Fibroblast of upper back skin (primary cell): ENCODE measurements at places on chromosomes 5 and 9.

- DNase-seq, result peak; percentile 85
Observed at GRCh38 chr9:7606591-7606990, 193.0 kb downstream of the DMAC1 start.

DNA sequence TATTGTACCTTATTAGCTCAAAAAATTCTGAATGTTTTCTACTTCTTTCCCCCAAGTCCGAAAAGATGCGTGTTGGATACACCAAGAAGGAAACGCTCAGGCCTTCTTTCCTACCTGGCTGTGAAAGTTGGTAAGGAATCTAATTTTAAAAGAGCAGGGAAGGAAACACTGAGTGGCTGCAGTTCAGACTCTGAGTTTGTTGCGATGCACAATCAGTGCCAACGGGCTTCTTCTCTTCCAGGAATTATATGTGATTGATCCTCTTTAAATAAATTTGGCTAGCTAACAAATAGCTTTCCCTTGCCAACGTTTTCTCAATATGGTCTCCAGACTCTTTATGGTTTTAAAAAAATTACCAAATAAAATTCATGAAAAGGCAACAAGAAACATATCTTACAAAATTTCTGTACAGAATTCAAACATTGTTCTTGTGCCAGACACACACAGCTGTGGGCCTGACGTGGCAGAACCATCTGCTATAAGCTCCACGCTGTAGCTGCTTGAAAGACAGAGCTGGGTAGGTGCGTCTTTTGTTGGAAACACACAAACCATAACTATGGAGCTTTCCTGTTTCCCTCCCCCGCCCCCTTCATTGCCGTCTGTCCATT lies 493.1 kb downstream of the ZNF608 start:
- no peak for DNase-seq

DNA sequence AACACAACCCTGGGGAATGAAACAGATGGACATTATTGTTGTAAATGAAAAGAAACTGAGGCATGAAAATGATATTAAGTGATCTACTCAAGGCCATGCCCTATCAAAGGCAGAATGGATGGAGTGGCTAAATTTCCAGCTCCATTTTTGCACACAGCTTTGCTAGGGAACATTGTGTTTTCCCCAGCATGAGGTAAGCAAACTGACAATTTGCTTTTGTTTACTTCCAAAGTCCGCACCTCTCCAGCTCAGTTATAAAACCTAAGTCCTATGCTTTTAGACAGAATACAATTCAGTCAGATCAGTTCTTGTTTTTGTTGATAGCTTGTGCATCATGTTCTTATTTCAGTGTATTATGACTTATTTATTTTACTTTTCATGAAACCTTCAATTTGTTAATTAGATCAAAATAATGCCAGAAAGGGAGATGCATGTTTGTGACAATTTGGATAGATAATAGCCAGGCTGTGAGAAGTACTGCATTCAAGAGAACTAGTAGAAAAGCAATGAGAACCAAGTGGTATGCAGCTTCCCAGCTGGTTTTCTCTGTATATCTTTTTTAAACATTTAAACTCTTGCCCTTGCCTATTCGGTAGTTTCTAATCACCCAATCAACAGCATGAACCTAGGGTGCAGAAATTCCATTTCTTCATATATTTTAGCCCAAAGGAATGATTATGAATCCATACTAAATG lies 380.8 kb downstream of the SPATA31D1 start:
- DNase-seq, result no peak

GRCh38 chr5:150022681-150023080 lies 22.1 kb downstream of the HMGXB3 start:
- DNase-seq, result no peak

GRCh38 chr9:33818847-33819500 lies 2.0 kb downstream of the UBE2R2 start:
- peak; percentile 25 for DNase-seq

- DNase-seq, result no peak
Observed at GRCh38 chr9:136516191-136516654, 29.6 kb downstream of the NOTCH1 start.

GRCh38 chr9:120924698-120925534 lies 1.7 kb downstream of the TRAF1 start:
- no peak for DNase-seq

- no peak for DNase-seq
Observed at GRCh38 chr9:4614627-4615026, 47.5 kb upstream of the PLPP6 start.

- no peak for DNase-seq
Observed at GRCh38 chr5:33764786-33765185, 127.0 kb downstream of the ADAMTS12 start.

- no peak for DNase-seq
Observed at GRCh38 chr5:40429258-40430100, 250.2 kb upstream of the PTGER4 start.

GRCh38 chr9:125418404-125418803 lies 156.8 kb downstream of the GAPVD1 start:
- no peak for DNase-seq

GRCh38 chr5:93511445-93511844 lies 69.6 kb downstream of the NR2F1-AS1 start:
- DNase-seq, result no peak

GRCh38 chr9:94833802-94834201 lies 107.3 kb downstream of the AOPEP start:
- DNase-seq, result no peak

- DNase-seq, result no peak
Observed at GRCh38 chr9:69834056-69834455, 13.4 kb downstream of the CFAP95 start.

DNA sequence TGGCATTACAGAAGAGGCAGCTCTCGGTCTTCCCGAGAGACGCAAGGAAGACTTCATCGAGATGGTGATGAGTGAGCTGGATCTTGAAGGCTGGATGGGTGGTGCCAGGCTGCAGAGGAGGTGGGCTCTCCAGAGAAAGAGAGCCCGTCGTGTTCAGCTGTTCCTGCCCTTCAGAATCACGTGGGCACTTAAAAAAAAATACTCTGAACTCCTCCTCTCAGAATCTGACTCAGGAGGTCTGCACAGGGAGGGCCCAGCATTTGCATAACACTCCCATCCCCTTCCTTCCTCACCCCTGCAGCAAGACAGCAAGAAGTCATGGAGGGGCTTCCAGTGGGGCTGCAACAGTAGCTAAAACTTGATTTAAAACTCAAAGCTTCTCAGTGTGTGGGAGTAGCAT lies 203.0 kb downstream of the ATPSCKMT start:
- DNase-seq, result no peak

GRCh38 chr5:97164846-97165245 lies 18.2 kb downstream of the RIOK2 start:
- peak; percentile 11 for DNase-seq

GRCh38 chr9:121997791-121998190 lies 95.3 kb downstream of the TTLL11 start:
- peak; percentile 42 for DNase-seq

DNA sequence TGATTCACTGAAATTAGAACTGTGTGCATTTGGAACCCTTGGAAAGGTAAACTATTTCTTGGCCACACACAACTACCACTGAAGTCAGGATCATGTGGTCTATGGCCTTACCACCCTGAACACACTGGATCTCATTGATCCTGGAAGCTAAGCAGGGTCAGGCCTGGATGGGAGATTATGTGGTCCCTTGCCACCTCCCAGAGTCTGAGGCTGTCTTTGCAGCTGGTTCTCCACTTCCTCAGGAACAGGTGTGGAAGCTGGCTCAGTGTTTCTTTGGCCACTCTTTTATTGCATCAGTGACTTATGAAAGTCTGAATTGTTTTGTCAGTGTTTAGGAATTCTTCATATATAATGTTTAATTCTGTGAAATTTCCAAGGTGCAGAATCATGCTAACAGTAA lies 89.2 kb downstream of the TEK start:
- peak; percentile 51 for DNase-seq

DNA sequence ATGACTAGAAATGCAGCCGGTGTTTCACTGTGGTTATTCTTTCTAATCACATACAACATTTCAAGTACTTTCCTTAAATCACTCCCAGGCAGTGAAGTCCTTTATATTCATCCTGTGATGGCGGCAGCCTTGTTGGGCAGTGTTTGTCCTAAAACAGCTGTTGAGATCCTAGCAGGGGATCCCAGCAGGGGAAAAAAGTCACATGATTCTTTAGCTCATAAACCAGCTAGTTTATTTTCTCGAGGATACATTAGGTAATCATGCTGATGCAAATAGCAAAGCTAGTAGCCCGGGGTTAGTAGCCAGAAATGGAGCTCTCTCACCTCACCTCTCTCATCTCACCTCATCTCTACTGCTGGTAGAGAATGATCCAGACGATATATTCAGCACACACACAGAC lies 70.5 kb downstream of the FOXD1 start:
- DNase-seq, result peak; percentile 38

GRCh38 chr5:127536687-127537086 lies 19.2 kb downstream of the PRRC1 start:
- DNase-seq, result no peak

DNA sequence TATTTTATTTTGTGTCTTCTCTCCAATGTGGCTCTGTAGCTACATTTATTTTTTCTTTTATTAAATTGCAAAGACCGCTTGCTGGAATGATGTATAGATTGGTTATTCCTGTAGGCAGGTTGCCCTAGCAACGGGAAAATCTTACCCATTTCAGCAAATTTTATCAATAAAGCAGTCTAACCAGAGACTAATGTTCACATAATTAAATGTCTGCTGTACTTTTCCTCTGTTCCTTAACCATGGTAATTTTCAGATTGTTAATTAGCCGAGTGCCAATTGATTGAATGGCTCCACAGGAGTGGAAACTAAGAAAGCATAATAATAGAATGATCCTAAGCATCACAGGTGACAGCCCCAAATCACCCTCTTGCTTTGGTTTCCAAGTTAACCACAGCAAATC lies 134.8 kb downstream of the BASP1 start:
- DNase-seq, result no peak

DNA sequence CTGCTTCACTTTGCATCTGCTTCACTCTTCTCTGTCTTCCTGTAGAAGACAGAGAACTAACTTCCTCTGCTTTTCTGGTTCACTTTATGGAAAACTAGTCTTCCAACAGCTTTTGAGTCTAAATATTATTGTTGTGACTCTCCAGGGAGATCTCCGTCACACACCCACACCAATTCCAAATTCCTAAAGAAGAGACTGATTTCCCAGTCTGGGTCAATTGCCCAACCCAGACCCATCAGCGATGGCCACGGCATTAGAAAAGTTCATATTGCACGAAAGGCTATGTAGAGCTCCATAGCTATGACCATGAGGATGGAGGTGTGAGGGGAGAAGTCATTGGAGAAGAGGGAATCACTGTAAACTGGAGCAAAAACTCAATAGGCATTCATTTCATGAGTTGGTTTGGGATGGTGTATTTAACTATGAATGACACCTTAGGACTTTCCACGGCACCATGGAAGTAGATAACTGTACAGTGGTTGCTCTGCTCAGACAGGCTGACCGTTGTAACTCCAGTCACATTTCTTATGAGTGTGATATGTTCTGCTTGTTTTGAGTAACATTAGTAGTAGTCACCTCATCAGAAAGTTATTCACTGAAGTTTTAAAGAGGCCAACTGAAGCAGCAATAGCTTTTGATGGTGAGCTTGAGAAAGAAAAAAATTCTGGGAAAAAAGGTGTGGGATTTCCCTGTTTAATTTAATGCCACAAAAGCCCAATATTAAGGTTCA lies 78.1 kb upstream of the MAMDC2 start:
- DNase-seq, result no peak

GRCh38 chr9:14511452-14511851 lies 181.8 kb downstream of the ZDHHC21 start:
- no peak for DNase-seq

- peak; percentile 71 for DNase-seq
Observed at GRCh38 chr9:18114559-18115475, 359.1 kb upstream of the ADAMTSL1 start.

DNA sequence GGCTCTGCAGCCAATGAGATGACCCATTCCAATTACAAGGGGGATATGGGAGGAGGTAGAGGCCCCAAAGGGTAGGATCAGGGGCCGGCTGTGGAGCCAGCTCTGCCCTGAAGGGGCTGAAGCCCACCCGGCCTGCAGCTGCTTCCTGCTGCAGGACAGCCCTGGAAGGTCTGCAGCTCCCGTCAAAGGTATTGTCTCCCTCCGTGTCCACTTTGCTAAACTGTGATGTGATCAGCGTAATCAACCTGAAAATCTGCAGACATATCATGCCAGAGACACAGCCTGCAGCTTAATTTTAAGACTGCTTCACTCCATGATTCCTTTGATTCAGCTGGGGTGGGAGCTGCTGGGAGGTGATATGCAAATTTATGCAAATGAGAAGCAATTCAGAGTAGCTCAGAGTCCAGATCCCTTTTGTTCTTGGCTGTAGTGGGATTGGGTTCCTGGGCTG lies 90.7 kb downstream of the GADD45G start:
- DNase-seq, result no peak

GRCh38 chr9:37386988-37387387 lies 35.5 kb upstream of the GRHPR start:
- DNase-seq, result no peak

DNA sequence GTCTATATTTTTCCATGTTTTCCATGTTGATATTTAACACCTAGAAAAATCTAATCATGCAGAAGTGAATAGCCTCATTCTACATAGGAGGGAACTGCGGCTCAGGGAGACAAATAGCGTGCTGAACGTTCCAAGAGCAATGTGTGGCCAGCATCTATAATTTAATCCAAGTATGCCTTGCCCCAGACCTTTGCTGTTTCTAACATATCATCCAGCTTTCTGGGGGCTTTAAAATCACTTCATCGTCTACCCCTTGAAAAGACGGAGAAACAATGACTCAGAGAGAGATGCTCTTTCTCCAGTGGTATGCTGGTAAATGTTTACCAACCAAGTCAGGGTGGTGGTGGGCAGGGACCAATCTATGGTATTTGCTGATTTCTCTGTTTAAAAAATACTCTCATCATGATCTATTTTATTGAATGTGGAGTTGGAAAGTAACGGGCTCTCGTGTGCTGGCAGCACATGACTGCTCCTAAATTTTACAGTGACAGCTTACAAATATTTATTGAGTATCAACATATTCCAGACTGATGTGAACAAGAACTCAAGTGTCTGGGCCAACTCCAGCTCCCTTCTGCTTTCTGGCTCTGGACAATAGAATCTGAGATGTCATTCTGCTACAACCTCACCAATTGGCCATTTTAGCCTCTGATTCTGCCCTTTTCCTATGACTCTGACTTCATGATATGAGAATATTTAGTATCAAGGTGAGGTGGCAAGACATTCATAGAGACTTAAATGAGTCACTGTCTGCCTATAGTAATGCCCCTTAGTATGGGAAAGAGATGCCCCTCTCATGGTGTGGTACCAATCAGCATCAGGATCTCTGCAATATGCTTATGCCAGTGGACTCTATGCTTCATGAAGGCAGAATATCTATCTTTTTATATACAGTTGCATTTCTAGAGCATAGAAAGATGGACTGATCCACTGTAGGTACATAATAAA lies 407.4 kb upstream of the TNC start:
- DNase-seq, result no peak

GRCh38 chr5:108749128-108749861 lies 1.6 kb downstream of the FER start:
- no peak for DNase-seq
